ENCODE measurements at places on chromosomes 7 and 10.

DNA sequence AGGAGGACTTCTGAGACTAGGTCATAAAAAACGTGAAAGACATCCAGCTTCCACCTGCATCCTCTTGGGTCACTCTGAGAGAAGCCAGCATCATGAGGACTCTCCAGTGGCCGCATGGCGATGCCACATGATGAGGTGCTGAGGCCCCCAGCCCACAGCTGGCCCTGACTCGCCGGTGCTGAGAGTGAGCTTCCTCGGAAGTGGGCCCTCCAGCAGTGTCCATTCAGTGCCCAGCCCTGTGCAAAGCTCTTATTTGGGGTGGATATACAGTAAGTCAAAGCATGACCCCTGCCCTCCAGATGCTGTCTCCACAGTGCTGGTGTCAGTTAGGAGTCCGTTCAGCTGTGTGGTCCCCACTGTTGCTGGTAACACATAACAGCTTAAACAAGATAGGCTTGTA, 93.6 kb upstream of the CHST15 start:
- no peak for DNase-seq

GRCh38 chr7:47776335-47776734, 171.9 kb downstream of the PKD1L1 start:
- no peak for DNase-seq

DNA sequence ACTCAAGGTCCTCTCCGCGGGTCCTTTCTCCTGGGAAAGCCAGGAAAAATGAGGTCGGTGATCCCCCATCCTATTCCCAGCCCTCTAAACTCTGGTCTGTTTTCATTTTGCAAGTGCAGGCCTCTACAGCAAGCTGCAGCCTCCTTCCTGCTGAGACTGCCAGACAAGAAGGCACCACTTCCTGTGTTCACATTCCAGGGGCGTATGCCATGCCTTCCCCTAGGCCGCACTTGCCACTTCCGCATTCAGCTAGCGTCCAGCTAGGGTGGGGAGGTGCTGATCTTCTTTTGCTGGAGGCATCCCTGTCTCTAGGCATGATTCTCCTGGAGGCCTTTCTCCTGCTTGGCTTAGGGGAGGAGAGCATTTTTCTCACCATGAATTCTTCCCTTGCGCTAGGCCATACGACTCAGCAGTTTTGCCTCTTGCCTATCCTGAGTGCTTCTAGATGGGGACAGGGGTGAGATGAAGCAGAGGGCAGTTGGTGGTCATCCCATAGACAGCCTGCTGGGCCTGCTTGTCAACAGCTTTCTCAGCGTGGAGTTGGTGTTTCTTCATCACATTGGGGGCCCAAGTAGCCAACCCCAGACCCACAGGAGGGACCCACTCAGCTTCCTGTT, 328.9 kb downstream of the RPS24 start:
- DNase-seq, result no peak

DNA sequence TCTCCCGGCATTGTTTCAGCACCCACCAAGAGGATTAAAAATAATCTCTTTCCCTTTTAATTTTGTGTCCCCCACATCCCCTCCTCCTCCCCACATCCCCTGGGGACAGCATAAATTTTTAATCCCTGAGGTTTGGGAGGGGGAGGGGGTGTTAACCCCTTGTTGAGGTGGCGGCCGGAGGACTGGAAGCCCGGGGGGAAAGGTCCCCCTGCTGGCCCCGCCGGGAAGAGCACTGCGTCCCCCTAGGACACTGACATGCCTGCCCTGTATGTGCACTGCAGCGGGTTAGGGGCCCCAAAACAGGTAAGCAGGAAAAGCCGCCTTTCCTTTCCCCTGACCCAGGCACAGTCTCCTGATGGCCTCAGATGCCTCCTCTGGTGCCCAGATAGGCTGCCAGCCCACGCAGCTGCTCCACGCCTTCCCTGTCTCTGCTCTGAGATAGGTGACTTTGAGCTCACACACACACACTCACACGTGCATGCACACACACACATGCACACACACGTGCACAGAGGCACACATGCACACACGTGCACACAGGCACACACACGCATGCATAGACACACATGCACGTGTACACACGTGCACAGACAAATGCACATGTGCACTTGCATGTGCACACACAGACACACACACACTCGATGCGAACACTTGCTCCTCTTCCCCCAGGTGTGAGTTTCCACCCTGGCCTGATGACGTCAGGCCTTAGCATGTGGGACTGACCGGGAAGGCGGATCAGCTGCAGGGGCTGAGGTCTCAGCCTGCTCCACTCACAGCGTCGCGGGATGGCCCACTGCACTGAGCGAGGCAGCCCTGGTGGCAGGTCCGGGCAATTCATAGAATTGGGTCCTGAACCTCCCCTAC, 12.3 kb downstream of the CNPY1 start:
- DNase-seq, result no peak

- DNase-seq, result no peak
Measured at GRCh38 chr7:11373546-11374142, 400.0 kb downstream of the PHF14 start.

DNA sequence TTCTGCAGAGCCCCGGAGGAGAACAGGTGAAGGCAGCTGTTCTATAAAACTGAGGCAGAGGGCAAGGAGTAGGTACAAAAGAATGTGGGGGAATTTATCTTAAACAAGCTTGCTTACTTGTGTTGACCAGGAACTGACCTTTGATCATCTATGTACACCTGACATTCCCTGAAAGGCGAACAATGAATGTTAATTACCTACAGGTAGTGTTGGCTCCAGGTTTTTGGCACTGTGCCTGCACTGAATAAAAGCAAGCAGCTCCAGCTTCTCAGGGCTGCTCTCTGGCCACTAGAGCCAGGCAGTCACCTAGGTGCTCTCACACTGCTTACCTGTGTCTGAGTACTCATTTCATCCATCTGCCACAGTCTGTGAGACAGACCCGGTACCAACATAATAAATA, 87.0 kb downstream of the RAPGEF5 start:
- no peak for DNase-seq

DNA sequence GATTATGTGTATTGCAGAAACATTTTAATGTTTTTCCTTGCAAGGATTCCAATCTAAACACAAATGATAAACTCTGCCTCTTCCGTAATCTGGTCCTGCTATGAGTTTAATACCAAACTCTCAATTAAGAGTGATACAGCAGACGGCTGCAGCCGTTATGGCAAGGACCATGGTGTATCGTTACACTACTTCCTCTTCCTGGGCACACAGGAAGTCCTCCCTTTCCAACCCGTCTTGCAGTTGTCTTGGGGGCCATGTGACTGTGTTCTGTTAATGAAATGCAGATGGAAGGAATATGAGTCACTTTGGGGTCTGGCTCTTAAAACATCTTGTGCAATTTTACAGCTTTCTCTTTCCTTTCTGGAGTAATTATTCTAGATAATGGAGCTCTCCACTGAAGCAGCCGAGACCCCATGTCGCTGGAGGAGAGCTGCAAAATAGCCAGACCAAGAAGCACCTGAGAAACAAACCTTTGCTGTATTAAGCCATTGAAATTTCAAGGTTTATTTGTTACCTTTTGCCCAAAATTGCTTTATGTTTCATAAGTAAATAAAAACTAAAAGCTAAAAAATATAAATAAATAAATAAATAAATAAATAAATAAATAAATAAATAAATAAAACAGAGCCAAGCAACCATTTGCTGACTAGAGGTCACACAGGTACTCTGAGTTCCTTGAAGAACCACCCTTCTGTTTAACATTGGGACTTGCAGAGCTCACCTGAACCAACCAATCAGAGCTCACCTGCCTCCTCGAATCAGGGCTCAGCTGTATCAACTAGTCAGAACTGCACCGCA, 74.7 kb downstream of the FRMPD2 start:
- DNase-seq, result no peak
